T-cell (primary cell): ENCODE measurements at places on chromosomes 2 and 18.

DNA sequence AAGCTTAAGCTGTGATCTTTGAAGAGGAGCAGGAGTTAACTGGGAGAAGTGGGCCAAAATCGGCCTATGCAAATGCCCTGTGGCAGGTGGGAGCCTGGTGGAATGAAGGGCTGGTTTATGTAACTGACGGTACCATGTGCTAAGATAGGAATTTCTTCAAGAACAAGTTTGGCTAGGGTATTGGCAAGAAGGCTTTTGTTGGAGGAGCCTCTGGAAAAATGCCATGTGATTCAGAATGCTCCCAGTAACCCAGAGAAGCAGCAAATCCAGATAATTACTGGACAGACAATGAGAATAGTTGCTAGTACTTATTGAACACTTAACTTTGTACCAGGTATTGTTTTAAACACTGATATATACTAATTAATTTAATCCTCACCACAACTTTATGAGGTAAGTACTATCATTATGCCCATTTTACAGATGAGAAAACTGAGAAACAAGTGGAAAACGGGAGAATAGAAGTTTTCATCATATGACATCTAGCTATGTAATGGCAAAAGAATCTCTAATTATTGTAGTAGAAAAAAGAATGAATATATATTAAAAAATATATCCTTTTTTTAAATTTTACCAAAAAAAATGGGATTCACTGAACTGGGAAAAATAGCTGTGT lies 9.1 kb upstream of the FAM124B start:
- DNase-seq = no peak

DNA sequence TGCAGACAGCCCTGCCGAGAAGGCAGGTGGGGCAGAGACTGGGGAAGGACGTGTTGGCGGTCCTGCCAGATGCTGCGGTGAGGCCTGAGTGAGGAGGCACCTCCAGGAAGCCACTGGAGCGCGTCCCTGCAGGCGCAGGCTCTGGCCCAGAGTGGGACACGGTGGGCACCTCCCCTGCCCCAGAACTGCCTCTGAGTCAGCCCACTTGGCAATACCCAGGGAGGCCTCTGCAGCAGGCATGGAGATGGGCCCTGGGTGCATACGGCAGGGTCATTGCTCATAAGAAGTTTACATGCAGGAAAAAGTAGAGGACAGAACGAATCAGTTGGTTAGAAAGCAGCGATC lies 195.9 kb downstream of the TFCP2L1 start:
- no peak for DNase-seq

DNA sequence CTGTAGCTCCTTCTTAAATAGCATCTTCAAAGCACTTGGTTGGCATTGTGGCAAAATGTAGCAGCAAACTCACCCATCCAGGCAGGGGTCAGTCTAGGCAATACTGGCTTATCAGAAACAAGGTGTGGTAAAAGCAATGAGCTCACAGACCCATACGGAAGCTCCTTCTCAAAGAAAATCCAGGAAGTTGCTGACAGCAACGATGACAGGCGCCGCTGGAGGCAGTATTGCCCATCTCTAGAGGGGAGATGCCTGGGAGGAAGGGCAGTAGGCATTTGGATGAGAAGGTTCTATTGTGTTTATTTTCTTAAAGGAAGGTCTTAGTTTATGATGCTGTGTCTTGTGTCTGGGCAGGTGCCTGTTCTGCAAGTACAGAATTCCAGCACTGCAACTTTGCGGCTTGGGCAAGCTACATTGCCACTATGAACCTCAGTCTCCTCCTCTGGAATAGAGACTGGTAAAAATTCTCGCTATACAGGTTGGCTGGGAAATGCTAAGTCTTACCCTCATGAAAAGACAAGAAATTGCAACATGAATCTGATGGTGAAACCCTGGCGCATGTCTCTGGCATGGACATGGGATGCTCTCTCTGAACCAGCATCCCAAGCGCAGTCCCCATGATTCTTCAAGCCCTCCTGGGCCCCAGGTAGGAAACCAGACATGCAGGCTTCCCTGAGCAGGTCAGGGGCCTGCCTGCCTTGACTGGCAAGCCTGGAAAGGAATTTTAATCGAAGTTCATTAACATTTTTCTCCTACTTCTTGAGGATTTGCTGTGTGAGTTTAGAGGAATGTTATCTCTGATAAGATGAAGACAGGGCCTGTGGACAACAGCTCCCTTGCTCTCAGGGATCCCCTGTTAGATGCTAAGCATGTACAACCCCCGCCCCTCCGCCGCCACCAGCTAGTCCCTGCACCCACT lies 156.0 kb downstream of the TFCP2L1 start:
- no peak for DNase-seq

GRCh38 chr2:118523761-118524160 lies 323.7 kb downstream of the EN1 start:
- no peak for DNase-seq

DNA sequence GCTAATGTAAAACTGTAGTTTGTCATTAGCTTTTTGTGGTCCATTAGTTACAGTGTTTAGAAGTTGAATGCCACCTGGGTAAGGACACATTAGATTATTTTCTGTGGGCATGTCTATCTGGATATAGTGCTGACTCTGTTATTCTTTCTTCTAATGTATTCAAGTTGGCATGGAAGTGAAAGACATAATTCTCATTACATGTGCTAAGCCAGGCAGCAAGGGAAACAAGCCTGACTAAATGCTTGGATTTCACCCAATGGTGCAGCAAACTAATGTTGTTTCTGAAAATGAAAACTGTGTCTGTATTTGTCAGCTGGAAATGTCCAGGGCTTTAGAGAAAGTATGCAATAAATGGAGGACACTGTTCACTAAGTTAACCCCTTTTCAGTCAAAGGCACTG lies 100.7 kb downstream of the NUP35 start:
- no peak for DNase-seq

- no peak for DNase-seq
Measured at GRCh38 chr2:239693761-239694415, 293.1 kb upstream of the HDAC4 start.

DNA sequence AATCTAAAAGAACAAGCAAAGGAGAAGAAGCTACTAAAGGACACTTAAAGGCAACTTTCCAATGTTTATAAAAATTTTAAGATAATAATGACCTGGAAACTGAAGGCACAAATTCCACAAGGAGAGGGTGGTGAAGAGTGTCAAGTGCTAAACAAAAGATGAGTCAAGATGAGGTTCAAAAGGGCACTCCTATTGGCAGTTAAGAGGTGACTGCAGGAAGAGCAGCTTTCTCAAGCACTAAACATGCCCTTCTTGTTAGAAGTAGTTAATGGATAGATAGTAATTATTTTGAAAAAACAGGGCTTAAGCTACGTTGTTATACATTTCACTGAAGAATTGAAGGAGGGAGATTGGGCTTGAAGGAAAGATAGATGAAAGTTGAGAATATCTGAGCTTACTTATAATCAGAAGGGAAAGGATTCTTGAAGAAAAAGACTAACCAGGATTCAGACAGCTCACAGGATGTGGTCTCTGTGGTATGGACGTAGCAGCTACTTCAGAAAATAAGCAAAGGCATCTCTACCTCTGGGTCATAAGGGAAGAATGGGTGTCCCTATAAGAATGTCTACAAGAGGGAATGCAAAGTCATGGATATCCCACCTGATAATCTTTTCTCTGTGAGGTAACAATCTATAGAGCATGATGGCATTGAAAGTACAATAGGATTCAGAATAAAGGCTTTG lies 454.7 kb upstream of the SLC39A10 start:
- DNase-seq = no peak

DNA sequence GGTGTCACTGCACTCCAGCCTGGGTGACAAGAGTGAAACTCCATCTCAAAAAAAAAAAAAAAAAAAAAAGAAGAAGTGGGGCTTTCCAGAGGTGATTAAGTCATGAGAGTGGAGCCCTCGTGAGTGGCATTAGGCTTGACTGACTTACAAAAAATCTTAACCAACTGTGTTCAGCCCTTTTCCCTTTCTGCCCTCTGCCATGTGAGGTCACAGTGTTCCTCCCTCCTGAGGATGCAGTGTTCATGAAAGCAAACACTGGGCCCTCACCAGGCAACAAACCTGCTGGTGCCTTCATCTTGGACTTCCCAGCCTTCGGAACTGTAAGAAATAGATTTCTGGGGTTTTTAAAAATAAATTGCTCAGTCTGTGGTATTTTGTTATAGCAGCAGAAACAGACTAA lies 37.0 kb upstream of the METTL21A start:
- no peak for DNase-seq

DNA sequence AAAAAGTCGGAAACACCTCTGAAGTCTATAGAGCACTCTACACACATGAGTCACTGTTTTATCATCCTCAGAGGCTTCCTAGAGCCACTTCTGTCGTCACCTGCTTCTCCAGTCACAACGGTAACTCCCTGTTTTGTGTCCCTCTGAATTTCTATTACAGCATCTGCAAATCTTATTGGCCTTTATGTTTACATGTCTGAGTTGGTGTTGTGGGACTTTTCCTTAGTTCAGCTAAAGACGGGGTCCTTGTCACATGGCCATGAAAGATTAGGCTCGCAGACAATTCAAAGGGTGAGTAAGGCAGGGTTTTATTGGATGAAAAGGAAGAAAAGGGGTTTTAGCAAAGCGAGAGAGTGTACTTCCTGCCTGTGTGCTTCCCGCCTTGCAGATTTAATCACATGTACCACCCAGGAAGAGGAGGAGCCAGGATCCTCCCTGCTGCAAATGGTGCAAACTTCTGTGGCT lies 185.6 kb downstream of the LPIN1 start:
- no peak for DNase-seq

DNA sequence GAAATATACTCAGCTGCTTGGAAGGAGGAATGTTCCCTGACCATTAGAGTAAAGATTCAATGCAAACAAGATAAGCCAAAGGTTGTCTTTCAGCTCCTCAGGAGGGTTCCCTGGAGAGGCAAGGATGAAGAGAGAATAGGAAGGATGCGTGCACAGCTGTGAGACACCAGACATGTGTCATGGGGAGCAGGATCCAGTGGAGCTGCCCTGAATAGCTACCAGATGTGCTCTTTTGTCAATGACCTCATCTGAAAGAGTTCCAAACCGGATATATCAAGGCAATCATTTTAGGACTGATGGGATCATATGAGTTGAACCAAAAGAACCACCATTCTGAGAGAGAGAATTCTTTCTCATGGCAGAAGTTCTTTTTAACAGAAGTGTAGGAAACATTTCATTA lies 490.6 kb downstream of the IRS1 start:
- DNase-seq = no peak

- DNase-seq = no peak
Measured at GRCh38 chr18:11411048-11411447, 198.3 kb upstream of the SLC35G4 start.

GRCh38 chr2:212995920-212996319 lies 155.5 kb downstream of the IKZF2 start:
- DNase-seq = no peak

- no peak for DNase-seq
Measured at GRCh38 chr2:233821196-233821595, 33.1 kb downstream of the HJURP start.

- no peak for DNase-seq
Measured at GRCh38 chr2:52260904-52261303, 1229.0 kb upstream of the NRXN1 start.

- no peak for DNase-seq
Measured at GRCh38 chr2:216596980-216597509, 36.2 kb upstream of the IGFBP2 start.

GRCh38 chr18:14944838-14945237 lies 196.9 kb downstream of the ANKRD30B start:
- DNase-seq = no peak

GRCh38 chr18:13266218-13267100 lies 47.9 kb downstream of the LDLRAD4 start:
- no peak for DNase-seq

- no peak for DNase-seq
Measured at GRCh38 chr2:205675861-205676516, 6.3 kb upstream of the NRP2 start.

DNA sequence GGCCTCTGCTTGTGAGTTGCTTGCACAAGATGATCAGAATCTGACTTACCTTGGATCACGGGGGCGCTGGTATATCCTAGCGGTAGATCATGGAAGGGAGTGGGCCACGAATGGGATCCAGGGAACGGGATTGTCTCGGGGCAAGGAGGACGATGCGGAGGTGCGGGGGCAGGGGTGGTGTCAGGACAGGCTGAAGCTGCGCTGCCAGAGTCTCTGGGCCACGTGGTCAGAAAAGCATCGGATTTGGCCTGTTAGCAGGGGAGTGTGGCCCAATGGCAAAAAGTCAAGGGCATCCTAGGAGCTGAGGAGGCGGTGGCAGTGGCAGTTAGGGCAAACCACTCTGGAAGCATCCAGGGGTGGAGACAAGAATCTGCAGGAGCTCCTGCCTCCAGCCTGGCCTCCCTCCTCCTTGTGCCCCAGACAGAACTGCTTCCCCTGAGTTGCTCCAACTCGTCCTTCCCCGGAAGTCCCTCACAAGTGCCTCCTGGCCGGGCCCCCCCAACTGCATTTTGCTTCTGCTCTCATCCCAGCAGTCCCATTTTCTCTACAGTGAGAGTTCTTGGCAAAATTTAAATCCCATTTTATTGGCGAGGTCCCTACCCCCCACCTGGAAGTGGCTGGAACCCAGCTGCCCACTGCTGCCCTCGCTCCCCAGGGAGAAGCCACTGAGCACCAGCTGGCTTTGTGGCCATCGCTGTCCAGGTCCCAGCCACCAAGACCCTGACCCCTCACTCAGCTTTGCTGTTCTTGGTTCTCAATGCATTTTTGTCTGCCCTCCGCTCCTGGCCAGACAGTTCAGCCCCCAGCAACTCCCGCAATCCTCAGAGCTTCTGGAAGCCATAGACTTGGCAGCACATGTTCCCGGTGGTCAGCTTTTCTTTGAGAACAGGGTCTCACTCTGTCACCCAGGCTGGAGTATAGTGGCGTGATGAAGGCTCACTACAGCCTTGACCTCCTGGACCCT lies 5.6 kb upstream of the CCDC74B start:
- DNase-seq = no peak

DNA sequence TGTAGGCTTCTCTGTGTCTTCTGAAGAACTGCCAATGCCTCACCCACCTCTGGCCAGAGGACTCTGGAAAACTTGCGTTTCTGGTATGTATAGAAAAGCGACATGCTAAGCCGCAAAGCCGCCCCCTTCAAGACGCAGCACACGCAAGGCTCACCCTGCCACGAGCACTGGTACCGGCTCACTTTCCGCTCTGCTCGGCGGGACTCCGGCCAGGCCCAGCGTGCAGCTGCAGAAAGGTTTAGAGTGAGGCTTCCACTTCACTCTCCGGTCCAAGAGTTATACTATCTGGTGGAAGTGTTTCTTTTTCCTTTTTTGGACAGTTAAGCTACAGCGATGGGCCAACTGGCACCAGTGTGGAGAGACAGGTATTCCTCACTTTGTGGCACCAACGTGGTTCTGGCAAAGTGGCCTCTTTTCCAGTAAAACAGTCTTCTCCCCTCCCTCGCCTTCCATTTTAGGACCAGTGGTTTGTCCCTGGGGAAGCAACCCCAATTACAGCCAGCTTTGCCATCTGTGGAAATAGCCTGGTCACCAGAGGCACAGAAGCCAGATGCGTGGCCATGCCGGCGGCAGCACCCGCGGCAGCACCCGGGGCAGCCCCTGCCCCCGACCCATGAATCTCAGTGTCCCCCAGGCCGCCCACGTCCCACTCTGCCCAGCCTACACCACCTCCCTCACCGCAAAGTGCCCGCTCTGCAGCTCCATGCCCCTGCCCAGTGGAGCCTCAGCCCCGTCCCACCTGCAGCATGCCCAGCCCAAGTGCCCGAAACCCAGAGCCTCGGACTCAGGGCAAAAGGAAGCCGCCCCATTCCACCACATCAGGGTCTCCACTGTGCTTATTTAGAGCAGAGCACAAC lies 91.6 kb upstream of the CTDP1 start:
- DNase-seq = no peak

- DNase-seq = no peak
Measured at GRCh38 chr2:47650001-47650535, 132.9 kb upstream of the MSH6 start.
